ENCODE measurements at places on chromosomes 16 and 17.

DNA sequence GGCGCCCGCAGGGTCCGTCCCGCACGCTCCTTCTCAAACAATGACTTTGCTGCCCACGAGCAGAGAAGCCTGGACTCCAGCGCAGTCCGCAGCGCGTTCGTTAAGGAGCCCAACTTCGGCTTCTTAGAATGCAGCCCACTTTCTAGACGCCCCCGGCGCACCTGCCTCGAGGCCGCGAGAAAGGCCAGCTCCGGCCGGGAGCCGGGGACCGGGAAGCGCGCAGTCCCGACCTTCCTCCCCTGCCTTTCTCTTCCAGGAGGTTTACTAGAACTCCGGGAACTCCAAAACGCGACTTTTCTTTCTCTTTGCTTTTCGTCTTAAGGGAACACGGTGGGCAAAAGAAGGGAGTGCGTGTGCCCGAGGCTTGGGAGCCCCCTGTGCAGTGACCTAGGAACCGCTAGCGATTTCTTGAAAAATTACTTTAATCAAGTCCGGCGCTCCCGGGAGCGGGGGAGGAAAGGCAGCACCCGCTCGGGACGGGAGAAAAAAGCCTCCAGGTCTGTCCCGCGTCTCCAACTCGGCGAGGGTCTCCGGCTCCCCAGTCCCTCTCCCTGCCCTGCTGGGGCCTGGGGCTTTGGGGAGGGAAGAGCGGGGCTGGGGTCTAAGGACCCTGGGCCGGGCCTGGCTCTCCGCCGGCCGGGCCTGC is 2.6 kb downstream of the HNF1B start:
- DNase-seq: peak; percentile 45

DNA sequence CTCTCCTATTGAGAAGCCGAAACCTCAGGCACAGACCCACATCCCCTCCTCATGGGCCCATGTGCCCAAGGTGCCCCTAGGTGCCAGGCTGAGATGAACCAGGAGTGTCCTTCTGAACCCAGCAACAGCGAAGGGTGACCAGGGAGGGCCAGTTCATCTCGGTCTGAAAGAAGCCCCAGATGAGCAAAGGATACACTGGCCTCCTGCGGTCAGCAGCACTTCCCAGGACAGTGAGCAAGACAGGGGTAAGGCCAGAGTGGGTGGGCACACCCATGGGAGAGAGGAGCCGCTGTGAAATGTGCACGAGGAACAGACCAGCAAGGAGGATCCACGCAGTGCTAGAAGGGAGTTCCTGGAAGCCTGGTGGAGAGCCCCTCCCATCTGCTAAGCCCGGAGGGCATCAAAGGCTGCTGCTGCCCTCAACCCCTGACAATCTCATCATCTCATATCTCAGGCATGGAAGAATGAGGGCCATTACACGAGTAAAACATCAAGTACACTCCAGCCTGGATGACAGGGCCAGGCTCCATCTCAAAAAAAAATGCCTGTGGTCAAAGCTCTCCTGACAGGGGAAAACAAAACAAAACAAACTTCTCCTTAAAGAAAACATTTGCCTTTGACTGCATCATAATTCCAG is 3.3 kb upstream of the HBZ start:
- DNase-seq: no peak

DNA sequence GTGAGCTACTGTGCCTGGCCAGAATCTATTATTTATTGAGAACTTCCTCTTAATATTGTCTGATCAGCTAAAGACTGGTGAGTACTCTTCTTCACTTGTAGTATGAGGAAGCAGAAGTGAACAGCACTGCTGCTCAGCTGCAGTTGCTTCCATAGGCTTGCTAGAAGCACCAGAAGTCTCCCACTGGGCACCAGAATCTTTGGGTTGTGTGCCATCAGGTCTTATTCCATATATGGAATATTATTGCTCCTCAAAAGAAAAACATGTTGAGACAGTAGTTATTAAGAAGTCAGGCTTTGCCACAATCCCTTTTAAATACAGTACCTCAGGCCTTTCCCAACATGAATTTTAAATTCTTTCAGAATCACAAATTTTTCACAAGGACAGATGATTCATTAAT is 17.2 kb downstream of the SNTB2 start:
- DNase-seq: no peak

GRCh38 chr17:45376171-45377005 is 56.3 kb downstream of the ARHGAP27 start:
- no peak for DNase-seq

DNA sequence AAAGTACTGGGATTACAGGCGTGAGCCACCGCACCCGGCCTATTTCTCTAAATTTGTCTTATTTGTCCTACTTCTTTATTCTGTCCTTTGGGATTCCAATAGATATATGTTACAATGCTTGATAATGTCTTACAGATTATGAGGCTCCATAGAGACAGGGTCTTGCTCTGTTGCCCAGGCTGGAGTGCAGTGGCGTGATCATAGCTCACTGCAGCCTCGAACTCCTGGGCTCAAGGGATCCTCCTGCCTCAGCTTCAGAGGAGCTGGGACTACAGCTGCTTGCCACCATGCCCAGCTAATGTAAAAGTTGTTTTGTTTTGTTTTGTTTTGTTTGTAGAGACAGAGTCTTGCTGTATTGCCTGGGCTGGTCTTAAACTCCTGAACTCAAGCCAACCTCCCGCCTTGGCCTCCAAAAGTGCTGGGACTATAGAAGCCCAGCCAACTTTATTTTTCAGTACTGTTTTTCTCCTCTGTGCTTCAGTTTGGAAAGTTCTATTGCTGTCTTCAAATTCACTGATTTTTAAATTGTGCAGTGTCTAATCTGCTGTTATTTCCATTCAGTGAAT is 10.3 kb downstream of the ANKRD13B start:
- DNase-seq: no peak

DNA sequence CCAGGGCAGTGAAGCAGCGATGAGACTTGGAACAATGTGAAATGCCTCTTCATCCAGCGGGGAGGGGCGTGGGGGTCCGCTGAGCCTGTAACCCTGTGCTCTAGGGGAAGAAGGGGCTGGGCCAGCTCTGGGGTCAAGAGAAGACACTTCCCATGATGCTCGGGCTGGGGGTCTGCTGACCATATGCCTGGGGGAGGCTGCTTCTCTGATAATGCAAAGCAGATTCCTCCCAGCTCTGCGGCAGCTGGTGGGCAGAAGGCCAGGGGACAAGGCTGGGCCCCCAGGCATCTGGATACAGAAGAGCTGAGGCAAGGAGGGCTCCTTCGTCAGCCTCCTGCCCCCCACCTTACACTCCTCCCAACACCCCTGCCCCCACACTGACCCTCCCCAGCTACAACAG is 24.7 kb downstream of the NGFR start:
- DNase-seq: no peak

- DNase-seq: no peak
These were observed 144.0 kb downstream of the SOX9 start for GRCh38 chr17:72264682-72265405.

GRCh38 chr17:17661134-17661533 is 20.1 kb upstream of the RAI1 start:
- DNase-seq: no peak

- DNase-seq: no peak
These were observed 492 bp upstream of the CAMTA2 start for GRCh38 chr17:4987767-4988567.

DNA sequence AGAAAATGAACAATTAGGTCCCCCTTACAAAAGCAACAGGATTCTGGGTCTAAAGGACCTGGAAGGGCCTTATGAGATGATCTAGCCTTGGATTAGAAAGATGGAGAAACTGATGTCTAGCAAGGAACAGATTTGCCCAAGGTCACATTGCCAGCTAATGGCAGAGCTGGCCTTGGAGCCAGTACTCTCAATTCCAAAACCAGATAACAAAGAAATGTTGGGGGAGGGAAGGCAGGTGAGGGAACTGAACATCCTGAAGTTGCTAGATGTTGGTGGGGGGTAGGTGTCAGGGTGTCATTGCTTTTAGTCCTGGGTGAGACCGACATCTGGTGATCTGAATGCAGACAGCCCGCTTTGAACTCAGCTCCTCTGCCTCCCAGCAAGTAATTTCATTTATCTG is 11.3 kb upstream of the ZNF423 start:
- DNase-seq: no peak

GRCh38 chr16:71610447-71610846 is 15.5 kb upstream of the MARVELD3 start:
- DNase-seq: no peak

DNA sequence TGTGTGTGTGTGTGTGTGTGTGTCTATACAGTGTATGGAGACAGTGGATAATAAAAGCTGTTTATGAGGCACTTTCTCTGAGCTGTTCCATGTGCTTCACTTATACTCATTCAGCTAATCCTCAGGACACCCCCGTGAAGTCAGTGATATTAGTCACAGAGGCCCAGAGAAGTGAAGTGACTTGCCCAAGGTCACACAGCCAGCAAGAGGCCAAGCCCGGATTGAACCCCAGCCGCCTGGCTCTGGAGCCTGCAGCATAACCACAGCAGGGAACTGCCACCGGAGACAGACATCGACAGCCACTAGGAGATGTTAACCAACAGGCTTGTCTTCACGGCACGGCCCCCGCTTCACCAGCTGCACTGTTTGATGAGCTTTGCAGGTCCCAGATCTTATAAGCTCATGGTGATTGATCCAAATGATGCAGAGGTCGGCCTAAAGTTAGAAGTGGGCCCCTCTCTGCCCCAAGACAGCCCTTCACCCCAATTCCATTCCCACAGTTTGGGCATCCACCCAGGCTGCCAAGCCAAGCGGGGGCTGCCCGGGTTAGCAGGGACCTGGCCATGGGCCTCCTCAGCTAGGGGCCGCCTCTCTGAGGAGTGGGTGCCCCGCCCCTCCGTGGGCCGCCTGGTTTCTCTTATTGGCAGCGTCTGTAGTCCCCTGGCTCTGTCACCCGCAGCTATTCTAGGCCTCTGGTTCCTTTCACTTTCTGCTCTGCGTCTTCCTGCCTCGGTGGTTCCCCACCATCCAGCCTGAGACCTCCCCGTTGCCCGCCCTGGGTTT is 30.9 kb downstream of the SOCS1 start:
- DNase-seq: peak; percentile 95

- no peak for DNase-seq
These were observed 154.3 kb downstream of the SALL1 start for GRCh38 chr16:50996830-50997186.

DNA sequence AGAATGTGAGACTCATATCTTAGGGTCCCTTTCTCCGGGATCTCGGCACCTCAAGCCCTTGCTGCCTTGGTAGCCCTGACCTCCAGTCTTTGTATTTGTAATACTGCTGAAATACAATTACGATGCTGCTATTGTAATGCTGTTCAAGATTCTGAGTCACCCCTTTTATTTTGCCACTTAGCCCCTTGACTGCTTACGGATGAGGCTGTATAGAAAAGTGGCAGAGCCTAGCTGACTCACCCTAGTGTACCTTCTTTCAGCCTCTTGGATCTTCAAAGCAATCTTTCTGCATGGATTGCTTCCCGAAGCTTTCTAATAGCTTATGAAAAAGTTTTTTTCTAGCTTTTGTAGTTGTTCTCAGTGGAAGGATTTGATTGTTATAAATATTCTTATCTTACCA is 187.9 kb downstream of the KCNJ2 start:
- no peak for DNase-seq

DNA sequence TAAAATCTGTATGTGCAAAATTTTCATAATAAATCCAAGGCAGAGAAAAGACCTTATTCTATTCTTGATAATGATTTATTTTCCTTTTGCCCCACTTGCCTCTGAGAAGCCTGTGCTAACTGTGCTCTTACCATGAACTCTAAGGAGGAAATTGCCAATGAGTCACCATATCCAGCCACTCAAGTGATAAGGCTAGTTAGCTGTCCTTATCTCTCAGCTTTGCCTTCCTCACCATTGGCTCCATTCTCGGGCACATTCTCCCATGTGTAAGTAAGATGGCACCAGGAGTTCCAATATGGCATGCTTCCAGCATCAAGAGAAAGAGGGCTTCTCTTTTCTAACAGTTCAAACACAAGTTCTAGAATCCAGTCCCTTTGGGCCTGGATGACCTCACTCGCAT is 142.4 kb downstream of the TOX3 start:
- no peak for DNase-seq
